ENCODE measurements at places on chromosomes 4 and X. TPM values are rescaled to one million over a fixed set of nuclear protein-coding genes. Genes with fewer than 3 reads are reported as not detected.

DNA sequence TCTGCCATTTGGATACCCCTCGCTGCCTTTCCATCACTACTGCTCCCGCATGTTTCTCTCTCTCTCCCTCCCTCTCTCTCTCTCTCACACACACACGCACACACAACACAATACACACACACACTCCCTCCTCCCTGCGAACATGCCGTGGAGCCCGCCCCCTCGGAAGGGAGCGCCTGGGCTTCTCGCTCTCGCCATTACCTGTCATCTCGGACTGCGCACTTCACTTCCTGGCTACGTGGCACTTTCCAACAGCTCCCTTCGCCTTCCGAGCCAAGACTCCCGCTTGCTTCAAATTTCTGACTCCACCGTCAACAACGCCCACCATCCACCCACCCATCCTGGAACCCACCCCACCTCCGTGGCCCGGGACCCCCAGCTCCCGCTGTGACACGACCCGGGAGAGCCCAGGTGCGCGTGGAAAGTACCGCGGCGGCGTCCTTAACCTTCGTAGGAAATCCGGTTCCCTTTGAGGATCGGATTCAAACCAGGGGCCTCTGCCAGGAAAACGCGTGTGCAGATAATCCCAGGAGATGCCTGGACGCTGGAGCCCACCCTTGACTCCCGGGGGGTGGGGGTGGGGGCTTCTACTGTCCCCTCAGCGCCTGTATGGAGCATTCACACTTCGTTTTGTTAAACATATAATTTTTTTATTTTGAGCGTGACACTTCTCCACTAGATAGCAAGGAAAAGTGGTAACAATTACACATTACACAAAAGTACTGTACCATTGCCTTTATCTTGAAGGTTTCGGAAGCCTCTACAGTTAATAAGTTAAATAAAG, 12.5 kb downstream of the ARX start:
- H3K4me1 ChIP-seq: no peaks in the 10 kb centered on the region
- DNase-seq: no peak
- no peak overlapping the region for H3K27ac ChIP-seq
- peak overlapping the region; percentile 14 for H3K4me3 ChIP-seq
- H3K27me3 ChIP-seq: peaks cover 55% of the 10 kb centered on the region
- no peaks in the 10 kb centered on the region for H3K36me3 ChIP-seq

- H3K4me1 ChIP-seq: no peaks in the 10 kb centered on the region
- no peaks in the 10 kb centered on the region for H3K27me3 ChIP-seq
- DNase-seq: no peak
These were observed 122.9 kb downstream of the PPA2 start for GRCh38 chr4:105350859-105351490.

GRCh38 chrX:150408561-150408960, 45.4 kb downstream of the MAMLD1 start:
- H3K36me3 ChIP-seq: no peaks in the 10 kb centered on the region
- no peaks in the 10 kb centered on the region for H3K27me3 ChIP-seq
- H3K27ac ChIP-seq: no peak overlapping the region
- DNase-seq: no peak
- no peak overlapping the region for H3K4me3 ChIP-seq

DNA sequence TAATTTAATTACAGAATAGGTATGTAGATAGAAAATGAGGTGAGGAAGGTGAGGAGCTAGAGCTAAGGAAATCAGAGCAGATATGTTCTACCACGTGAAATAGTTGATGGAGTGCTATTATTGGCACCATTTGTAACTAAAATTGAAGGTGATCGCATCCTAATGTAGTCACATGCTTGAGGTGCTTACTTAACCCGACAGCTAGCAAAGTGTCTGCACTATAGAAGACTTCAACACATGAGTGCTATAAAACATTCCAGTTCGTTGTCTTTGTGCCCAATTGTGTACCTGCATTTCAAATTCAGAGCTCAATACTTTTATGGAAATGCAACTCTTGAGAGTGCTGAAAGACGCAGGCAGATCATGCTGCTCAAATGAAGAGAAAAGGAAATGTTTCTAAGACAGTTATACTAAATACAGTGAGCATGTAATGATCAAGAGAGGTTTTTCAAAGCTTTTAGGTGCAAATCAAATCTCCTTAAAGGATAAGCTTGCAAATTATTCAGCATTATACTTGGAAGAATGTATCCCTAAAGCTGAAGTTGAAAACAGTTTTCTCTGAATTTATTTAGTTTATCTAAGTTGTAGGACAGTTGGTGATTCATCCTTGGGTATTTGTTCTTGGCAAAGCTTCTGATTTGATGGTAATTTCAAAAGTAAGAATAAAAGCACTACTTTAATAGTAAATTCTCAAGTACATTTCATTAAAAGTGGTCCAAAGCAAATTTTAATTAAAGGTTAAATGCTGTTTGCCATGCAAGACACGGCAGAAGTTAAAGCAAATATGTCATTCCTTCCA, 223.9 kb upstream of the EPHA5 start:
- no peaks in the 10 kb centered on the region for H3K4me1 ChIP-seq
- H3K36me3 ChIP-seq: no peaks in the 10 kb centered on the region
- no peak for DNase-seq
- no peak overlapping the region for H3K4me3 ChIP-seq

- no peak overlapping the region for H3K4me3 ChIP-seq
- H3K27ac ChIP-seq: no peak overlapping the region
- H3K27me3 ChIP-seq: no peaks in the 10 kb centered on the region
- DNase-seq: no peak
- H3K36me3 ChIP-seq: no peaks in the 10 kb centered on the region
- no peaks in the 10 kb centered on the region for H3K4me1 ChIP-seq
These were observed 43.0 kb upstream of the PHOX2B start for GRCh38 chr4:41791557-41791956.

DNA sequence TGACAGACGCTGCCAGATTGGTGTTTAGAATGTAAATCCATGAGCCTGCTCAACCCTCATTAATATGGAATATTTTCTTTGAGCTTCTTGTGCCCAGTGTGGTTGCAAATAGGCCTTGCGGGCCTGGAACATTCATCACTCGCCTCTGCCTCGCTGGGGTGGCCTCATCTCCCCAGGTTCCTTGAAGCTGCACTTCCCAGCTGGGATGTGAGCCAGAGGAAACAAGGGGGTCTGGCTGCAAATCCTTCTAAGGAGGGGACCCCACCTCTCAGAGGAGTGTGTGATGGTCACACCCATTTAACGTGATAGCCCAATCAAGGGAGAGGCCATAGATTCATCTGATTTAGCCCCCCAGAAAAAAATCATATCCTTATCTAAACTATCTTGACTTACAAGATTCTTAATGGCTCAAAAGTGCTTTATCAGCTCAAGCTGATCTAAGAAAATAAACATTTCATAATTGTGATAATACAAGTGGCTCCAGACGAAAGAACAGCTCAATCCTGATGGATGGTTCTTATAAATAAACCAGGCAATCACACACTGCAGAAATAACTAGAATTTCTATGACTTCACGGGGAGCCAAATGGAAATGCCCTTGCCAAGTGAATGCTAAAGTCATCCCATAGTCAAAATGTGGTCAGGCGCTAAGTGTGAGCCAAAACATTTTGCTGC, 189.9 kb downstream of the PTTG2 start:
- no peak for DNase-seq
- peaks cover 13% of the 10 kb centered on the region for H3K4me1 ChIP-seq
- H3K36me3 ChIP-seq: no peaks in the 10 kb centered on the region
- no peak overlapping the region for H3K4me3 ChIP-seq

- H3K4me1 ChIP-seq: no peaks in the 10 kb centered on the region
- no peak overlapping the region for H3K27ac ChIP-seq
- DNase-seq: no peak
- no peaks in the 10 kb centered on the region for H3K36me3 ChIP-seq
- no peak overlapping the region for H3K4me3 ChIP-seq
These were observed 162.3 kb upstream of the MAMLD1 start for GRCh38 chrX:150200820-150201287.

DNA sequence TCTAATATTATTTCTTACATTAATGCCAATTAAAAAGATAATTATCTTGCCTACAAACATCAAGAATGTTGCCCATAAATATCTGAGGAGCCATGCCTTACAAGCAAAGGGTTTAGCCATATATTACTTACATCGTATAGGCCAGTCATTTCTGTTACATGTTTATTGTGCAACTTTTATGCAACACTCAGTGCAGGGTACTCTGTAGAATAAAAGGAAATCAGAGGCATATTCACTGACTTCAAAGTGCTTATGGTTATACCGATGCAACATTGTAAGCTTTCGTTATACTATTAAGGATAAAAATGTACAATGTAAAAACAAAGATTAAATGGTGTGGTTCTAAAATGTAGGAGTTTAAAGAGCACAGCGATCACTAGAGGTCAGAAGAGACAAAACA, 315.9 kb downstream of the PCDH10 start:
- no peak for DNase-seq
- H3K36me3 ChIP-seq: no peaks in the 10 kb centered on the region
- no peak overlapping the region for H3K4me3 ChIP-seq
- no peak overlapping the region for H3K27ac ChIP-seq
- no peaks in the 10 kb centered on the region for H3K27me3 ChIP-seq

DNA sequence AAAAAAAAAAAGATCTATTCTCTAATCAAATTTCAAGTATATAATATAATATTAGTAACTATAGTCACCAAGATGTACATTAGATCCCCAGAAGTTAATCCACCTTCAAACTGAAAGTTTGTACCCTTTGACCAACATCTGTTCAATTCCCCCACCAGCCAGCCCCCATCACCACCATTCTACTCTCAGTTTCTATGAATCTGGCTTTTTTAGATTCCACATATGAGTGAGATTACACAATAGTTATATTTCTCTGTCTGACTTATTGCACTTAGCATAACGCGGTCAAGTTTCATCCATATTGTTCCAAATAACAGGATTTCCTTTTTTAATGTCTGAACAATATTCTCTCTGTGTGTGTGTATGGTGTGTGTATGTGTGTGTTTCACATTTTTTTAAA, 33.7 kb upstream of the VMA21 start:
- no peaks in the 10 kb centered on the region for H3K36me3 ChIP-seq
- H3K4me3 ChIP-seq: no peak overlapping the region
- H3K27me3 ChIP-seq: no peaks in the 10 kb centered on the region
- H3K27ac ChIP-seq: no peak overlapping the region

DNA sequence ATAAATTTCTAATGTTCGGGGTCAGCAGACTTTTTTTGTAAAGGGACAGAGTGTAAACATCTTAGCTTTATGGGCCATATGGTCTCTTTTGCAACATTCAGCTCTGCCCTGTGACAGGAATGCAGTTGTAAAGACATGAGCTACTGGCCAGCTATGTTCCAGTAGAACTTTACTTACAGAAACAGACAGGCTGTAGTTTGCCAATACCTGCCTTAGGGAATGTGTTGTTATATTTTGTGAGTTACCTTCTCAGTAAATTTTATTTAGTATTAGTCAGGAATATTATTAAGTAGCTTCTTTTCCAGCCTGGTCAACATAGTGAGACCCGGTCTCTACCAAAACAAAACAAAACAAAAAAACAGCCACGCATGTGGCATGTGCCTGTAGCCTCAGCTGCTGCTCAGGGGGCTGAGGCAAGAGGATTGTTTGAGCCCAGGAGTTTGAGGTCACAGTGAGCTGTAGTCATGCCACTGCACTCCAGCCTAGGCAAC, 48.7 kb downstream of the HTT start:
- H3K36me3 ChIP-seq: peaks cover 5% of the 10 kb centered on the region
- H3K4me1 ChIP-seq: no peaks in the 10 kb centered on the region
- no peak overlapping the region for H3K4me3 ChIP-seq
- peak overlapping the region; percentile 2 for H3K27ac ChIP-seq

DNA sequence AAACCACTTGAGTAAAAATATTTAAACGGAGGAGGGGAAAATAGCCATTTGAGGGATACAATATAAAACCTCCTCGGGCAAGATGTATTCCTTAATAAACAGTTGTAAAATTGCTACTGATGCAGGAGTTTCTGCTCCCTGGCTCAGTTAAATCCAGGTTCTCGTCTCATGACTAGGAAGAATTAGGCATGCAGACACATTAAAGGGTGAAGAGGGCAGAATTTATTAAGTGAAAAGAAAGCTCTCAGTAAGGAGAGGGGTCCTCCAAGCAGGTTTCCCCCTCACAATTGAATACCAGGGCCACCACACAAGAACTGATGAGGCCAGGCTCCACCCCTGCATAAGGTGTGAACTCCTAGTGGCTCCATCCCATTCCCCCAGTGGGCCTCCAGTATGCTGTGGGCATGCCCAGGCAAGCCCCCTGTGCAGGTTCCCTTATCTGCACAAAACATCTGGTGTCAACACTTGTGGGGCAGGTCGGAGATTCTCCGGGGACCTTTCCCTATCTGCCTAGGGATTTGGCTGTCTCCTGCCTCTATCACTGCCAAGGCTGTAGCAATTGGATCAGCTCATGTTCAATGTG, 80.4 kb downstream of the HS6ST2 start:
- H3K4me1 ChIP-seq: no peaks in the 10 kb centered on the region
- H3K4me3 ChIP-seq: no peak overlapping the region

DNA sequence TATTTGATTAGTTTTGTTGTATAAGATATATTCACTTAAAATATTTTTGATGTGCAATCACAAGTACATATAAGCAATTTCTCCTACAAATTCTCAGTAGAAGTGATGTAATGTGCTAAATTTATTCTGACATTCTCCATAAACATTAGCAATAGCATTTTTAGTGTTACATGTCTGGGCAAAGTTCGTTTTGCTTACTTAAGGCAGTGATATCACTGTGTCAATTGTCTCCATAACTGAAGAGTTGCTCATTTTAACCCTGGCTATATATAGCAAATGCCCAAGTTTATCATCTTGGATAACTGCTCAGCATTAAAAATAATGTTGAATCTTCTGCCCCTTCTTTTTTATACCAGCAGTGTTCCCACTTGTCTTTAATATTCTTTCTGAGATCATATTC, 340.0 kb upstream of the NDST4 start:
- no peak for DNase-seq
- no peaks in the 10 kb centered on the region for H3K36me3 ChIP-seq

DNA sequence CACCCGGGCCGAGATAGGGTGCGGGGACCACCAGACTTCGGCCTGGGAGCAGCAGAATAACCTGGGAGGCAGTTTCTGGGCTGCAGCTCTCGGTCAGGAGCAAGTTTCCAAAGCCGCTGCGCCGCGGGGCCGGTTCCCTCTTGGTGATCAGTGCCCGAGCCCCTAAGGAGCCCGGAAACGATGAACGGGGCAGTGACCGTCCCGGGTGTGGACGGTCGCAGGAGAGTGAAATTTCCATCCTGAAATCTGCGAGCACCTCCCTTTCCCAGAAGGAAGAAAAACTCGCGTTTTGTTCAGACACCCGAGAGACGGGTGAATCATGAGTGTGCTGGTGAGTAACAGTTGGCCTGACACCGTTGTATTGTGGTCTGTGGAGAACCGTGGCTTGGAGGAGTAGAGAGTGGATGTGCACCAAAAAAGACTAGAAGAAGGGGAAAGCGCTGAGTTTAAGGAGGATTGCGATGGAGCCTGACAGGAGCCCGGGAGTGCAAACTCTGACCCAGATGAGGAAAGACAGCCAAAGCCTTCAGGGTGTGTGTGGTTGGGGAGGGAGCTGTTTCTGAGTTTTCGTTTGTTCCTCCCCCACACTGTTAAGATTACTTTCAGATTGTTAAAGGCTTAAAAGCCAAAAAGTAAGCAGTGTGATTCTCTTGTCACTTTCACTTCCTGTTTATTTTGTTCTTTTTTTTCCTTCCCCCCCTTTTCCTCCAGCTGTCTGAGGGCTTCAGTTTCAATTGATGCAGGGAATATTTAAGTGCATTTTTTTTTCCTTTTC, 828 bp downstream of the MCUB start:
- H3K27me3 ChIP-seq: no peaks in the 10 kb centered on the region
- DNase-seq: peak; percentile 48
- peak overlapping the region; percentile 84 for H3K4me3 ChIP-seq
- H3K4me1 ChIP-seq: no peaks in the 10 kb centered on the region
- no peaks in the 10 kb centered on the region for H3K36me3 ChIP-seq

The ERAS gene
- total RNA-seq: not detected

The ASB12 gene
- total RNA-seq: 0.88 TPM

The FGFBP1 gene
- total RNA-seq: 62.3 TPM

The VCX3B gene
- not detected for total RNA-seq

The TASL gene
- total RNA-seq: 1.1 TPM

The DCAF4L1 gene
- total RNA-seq: 0.15 TPM

The SPP1 gene
- total RNA-seq: 3.9 TPM

The TLR10 gene
- 0.24 TPM for total RNA-seq
